ENCODE measurements at places on chromosomes 7 and 10.

- no peak for DNase-seq
Observed at GRCh38 chr7:11343136-11343535, 369.5 kb downstream of the PHF14 start.

- DNase-seq = peak; percentile 89
Observed at GRCh38 chr10:124999433-125000365, 57.8 kb downstream of the ZRANB1 start.

DNA sequence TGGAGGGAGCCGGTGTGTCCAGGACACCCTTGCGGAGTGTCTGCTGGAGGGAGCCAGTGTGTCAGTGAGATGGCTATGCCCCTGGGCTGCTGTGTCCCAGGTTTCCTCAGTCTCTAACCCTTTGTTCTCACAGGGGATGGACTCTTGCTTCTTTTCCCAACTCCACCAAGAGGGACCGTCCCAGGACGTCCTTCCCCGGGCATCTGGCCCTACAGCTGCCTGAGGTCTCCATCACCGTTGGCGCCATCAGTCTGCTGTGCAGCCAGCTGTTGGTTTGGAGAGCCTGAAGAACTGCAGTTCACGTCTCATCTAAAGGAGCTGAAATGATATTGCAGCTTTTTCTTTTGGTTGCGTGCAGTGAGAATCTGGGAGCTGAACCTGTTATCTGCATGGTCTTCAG is 136.2 kb downstream of the VIPR2 start:
- DNase-seq = no peak

- DNase-seq = no peak
Observed at GRCh38 chr10:21164687-21165086, 267.6 kb upstream of the NEBL start.

DNA sequence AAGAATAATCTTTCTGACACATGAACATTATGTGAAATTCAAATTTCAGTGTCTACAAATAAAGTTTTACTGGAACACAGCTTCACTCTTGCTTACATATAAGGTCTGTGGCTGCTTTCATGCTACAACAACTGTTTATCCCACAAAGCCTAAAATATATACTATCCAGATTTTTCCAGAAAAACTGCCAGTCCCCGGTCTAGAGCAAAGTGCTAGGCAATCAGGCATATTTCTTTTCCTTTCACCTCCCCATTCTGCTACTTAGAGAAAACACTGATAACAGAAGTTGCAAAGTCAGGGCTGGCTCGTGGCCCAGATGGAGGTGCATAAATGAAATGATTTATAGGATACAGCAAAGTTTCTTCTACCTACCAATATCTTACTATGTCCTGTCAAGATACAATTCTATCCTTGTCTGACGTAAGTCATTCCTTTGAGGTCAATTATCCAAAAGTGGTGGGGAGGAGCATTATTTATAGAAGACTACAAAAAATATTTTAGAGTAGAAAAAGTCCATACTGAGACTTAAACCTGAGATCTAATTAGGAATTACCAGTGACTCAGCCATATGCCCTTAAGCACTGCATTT is 384.1 kb downstream of the NXPH1 start:
- no peak for DNase-seq

GRCh38 chr10:70970830-70971229 is 82.5 kb upstream of the PCBD1 start:
- no peak for DNase-seq

DNA sequence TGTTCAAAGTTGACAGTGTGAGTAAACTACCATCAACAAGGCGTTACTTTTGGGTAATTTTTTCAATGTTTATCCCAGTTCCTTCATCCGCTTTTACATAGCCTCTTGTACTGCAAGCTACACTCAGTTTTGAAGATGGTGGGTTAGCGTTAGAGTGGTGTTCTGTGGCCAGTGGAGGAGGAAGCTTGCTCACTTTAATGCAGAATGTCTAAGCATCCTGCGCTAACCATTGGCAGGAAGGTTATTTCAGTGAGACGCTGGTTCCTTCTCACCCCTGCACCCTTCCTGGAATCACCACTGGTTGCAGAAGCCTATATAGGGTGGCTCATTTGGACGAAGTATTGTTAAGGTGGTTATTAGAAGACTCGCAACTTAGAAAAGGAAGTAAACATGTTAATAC is 159.1 kb downstream of the CELF2 start:
- DNase-seq = no peak

DNA sequence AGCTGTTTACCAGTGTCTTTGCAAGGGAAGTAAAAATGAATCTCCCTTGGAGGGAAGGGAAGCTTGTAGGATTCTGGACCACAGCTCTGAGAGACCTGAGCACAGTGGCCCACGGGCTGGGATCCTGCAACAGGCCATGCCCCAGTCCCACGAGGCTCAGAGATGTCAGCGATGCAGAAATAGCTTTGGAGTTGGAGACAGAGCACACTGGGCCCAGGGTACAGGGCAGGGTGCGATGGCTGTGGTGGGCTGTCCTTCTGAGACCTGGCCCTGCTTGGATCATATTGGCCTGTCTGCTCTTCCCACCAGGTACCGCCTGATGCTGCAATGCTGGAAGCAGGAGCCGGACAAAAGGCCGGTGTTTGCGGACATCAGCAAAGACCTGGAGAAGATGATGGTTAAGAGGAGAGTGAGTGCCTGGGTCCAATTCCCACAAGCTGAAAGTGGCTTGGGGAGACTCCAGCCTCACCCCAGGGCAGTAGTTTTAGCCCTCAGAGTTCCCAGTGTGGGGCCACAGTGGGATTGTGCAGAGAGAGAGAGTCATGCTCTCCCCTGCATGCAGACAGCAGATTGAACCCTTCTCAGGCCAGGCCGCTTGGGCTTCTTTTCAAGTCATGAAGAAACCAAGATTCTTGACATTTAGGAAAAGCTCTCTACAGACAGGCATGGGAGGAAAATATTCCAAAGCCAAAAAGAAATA is 13.5 kb upstream of the CSGALNACT2 start:
- DNase-seq = no peak
